IPS DF 6.9 (cell line): ENCODE measurements at places on chromosomes 7 and 10.
A peak's percentile ranks its signal among the peaks of the same experiment; 100 is the strongest.

DNA sequence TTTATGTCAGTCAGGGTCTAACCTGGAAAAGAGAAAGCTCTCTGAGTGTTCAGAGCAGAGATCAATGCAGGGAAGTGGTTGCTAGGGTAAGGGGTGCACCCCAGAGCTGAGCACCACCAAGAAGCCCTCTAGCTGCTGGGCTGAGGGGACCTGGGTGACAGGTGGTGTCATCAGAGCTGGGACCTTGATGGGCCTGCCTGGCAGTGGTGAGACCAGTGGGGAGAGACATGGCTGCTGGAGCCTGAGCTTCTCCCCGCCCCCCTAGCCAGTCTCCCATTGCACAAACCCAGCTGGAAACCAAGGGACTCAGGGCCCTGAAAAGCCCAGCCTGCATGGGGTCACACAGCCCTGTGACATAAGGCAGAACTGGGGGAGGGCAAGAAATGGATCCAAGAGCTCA, 49.1 kb upstream of the OSBPL3 start:
- DNase-seq, result no peak

- DNase-seq, result no peak
Measured at GRCh38 chr7:97006816-97007582, 1.6 kb downstream of the DLX6 start.

- DNase-seq, result no peak
Measured at GRCh38 chr10:117248750-117249465, 8.0 kb downstream of the SLC18A2 start.

DNA sequence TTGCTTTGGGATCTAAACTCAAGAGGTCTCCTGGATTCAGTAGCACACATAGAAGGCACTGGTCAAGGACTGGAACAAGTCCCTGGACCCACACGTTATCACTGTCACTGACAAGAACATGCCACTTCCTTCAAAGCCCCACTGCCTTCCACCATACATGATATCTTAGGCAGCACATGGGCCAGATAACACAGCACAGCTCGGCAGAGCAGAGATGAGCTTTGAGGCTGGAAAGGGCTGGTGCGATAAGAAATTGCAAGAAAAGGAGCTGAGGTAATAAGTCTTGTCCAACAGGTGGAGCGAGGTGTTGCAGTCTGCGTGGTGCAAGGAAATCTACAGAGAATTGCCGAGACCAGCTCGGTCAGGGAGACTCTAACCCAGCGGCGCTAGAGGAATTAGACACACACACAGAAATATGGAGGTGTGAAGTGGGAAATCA, 139.8 kb upstream of the CDK13 start:
- no peak for DNase-seq

DNA sequence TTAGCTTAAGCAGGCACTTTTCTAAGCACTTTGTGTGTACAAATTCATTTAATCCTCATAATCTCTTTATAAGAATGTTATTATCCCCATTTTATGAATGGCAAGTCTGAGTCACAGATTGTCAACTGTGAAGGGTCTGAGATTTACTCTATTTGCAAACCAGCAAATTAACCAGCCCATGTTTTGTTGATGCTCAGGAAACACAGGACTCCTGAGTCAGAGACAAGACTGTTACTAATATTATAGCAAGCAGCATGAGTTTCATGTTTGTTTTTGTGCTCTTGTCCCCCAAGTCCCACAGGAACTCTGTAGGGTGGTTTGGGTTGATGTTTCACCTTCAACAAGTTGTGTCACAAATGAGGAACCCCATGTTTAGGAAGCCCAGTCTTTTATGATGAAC, 182.0 kb upstream of the PPP1R3A start:
- no peak for DNase-seq

- DNase-seq, result no peak
Measured at GRCh38 chr7:149229526-149229925, 9.9 kb upstream of the ZNF212 start.

DNA sequence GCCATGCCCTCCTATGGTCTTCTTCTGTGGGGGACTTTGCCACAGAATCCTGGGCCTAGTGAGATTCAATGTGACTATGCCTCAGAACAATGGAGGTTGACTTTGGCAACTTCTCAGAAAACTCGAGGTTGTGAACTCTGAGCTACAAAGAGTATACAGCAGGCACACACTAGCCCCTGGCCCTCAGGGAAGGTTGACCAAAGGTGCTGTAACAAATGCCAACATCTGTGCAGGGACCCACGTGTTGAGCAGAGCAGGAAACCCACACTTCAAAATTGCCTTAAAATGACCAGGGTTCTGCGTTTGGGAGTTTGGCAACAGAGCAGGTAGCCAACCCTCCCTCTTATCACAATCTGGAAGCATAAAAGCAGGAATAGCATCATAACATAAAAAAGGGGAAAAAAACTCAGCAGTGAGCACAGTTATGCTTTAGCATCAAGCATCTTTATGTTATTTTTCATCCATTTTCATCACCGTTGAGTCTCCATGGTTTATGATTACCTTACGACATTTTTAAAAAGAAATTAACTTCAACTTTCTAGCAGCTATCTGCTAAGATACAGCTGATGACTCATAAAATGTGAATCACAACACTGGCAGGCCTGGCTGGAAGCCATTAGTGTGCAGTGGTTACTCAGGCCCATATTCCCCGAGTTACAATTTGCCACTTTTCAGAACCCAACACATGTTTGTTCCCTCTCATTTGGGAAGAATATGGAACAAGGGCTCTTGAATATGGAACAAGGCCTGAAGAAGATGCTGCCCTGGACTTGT, 11.1 kb downstream of the PRLHR start:
- DNase-seq, result no peak

DNA sequence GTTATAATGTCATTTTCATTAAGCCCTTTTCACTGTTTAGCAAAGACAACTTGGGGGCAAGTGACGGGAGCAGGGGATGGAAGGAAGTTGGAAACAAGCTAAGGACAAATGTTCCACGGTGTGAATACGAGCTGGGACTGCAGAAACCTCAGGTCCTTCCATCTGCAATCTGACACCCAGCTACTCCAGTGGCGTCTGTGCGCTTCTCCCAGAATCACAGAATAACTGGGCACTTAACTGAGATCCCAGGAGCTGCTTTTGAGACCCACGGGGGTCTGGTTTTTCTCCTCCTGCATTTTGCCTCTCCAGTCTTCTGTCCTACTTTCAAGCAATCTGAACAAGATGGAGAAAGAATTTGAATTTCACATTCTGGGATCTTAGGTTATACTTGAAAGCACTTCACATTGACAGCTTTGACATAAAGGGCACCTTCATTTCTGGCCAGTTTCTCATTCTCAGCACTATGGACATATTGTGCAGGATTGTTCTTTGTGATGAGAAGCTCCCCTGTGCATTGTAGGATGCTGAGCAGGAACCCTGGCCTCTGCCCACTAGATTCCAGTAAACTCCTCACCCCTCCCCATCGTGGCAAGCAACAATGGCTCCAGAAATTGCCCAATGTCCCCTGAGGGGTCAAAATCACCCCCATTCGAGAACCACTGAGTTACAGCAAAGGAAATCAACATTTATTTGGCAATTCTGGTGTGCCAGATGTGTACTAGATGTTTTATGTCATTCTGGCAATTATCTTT, 194.1 kb downstream of the CACNB2 start:
- no peak for DNase-seq

GRCh38 chr10:43430926-43431663, 5.8 kb upstream of the ZNF487 start:
- DNase-seq, result no peak

GRCh38 chr10:86165666-86166065, 200.9 kb downstream of the GRID1 start:
- DNase-seq, result no peak

GRCh38 chr7:137853053-137853452, 6.3 kb upstream of the DGKI start:
- no peak for DNase-seq

- DNase-seq, result no peak
Measured at GRCh38 chr10:6648894-6649720, 69.0 kb upstream of the PRKCQ start.

DNA sequence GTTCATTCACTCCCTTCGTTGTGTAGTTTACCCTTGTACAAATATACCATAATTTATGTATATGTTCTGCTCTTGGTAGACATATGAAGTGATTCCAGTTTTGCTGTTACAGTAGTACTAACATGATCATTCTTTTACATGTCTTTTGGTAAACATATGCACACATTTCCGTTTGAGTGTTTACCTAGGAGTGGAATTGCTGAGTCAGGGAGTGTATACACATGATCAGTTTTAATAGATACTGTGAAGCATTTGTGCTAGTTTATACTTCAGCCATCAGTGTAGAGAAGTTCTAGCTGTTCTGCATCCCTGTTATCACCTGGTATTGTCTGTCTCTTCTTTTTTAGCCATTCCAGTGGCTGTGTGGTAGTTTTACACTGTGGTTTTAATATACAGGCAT, 34.5 kb upstream of the CYP26C1 start:
- no peak for DNase-seq

DNA sequence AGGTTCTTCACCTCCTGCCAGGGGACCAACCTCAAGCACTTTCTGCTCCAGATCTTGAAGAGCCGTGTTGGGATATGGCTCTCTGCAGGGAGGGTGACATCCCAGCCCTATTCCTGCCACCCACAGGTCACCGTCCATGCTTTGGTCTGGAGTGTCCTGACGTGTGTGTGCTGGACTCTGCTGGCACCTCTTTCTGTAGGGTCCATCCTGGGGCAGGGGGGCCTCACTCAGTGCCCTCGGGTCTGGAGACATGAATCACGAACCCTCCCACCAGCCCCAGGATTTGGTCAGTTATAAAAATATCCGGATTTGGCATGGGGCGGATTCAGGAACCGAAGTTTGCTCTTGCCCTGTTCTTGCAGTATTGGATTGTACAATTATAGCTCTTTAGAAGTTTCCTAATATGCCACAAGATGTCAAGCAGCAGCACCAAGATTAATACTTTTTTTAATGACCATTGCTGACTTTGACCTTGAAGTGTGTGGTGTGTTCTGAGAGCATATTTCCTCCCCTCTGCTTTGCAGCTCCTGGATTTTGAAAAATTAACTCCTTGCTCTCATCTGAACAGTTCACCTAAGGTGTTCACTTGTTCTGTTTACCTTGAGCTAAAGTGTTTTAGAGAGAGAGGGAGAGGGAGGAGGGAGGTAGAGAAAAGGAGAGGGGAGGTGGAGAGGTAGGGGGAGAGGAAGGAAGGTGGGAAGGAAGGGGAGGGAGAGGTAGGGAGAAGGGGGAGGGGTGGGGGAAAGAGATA, 95.4 kb upstream of the SHH start:
- DNase-seq, result no peak

DNA sequence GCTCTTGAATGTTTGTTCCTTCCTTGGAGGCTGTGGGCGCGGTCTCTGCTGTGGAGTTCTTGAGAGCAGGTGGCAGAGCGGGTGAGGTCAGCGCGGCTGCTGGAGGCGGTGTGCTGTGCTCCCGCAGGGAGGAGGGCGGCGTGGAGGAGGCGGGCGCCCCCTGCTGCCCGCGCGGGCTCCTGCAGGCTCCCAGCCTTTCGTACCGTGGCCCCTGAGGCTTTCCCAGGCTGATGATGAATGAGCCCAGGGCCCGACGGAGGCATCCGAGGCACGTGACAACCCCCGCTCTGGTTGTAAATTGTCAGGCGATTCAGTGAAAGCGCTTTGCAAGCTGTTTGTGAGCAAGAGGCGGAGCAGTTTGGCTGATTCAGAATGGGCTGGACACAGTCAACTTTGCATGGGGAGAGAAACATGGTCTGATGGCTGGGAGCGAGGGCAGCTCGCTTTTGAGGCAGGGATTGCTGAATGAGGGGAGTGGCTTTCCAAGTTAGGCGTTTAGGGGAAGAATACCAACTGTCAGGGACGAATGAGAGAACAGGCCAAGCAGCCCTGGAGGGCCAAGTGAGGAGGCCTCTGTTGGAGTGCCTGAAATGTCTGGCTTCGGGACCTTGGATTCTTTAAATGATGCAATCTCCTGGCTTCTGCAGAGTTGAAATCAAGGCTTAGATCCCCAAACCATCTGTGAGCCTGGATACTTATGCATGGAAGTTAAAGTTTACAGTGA, 46.6 kb downstream of the CDHR3 start:
- DNase-seq, result peak; percentile 90
